ENCODE measurements at places on chromosomes 2 and 18.

- no peak for DNase-seq
These were observed 116.4 kb downstream of the MREG start for GRCh38 chr2:215896921-215897320.

- DNase-seq: peak; percentile 24
These were observed 161.0 kb downstream of the IRS1 start for GRCh38 chr2:226638576-226638975.

DNA sequence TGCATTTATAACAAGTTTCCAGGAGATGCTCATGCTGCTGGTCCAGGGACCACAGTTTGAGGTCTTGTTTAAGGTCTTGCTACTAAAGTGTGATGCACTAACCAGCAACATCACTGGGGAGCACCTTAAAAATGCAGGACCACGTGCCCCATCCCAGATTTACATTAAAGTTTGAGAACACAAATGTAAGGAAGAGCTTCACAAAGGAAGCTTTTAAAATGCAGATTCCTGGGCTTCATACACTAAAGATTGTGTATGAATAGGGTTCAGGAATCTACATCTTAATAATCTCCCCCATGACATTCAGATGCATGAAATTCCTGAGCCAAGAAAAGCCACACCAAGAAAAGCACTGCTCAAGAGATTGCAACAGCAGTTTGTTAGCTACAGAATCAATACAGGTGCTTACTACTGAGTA is 235.3 kb upstream of the TANK start:
- no peak for DNase-seq

- DNase-seq: no peak
These were observed 16.3 kb downstream of the CWC22 start for GRCh38 chr2:179990676-179991317.

DNA sequence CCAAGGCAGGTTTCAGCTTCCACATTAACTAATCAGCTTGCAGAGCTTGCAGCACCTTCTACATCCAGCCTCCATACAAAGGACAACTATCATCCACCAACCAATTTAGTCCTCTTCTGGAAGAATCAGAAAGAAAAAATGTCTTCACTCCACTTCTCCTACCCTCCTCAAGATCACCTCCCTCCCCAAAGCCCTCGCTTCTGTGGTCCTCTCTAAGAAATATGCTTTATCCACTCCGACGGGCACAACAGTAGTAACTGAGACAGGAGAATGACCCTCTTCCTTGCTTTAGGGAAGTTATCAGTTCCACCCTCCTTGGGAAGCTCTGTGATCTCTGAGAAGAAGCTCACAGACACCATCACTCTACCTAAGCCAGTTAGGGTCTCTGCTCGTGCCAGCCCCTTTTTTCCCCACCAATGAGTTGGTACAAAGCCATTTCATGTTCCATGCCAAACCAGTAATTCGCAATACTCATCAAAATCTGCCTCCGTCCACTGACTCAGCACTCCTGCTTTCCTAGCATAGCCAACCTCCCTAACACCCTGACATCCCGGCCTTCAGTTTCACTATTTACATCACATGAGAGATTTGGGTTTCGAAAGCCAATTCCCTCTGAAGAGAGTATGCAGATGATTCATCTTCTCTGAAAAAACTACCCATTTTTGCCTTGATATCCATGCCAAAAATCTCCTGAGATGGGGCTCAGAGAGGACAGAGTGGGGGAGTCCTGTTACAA is 114.1 kb upstream of the PKDCC start:
- peak; percentile 99 for DNase-seq

DNA sequence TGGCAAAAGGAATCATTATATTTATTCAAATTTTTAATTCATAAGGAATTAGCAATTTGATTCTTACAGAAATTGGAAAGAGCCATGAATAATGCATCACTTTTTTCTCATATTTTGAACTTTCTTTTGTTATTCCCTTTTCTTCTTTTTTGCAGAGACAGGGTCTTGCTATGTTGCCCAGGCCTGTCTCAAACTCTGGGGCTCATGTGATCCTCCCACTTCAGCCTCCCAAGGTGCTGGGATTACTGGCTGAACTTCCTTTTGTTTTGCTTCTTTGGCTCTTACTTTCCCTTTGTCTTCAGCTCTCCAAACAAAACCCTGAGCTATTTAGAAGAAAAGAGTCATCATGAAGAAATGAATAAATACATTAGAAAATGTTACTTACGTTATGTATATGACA is 30.8 kb downstream of the CDKL4 start:
- no peak for DNase-seq

DNA sequence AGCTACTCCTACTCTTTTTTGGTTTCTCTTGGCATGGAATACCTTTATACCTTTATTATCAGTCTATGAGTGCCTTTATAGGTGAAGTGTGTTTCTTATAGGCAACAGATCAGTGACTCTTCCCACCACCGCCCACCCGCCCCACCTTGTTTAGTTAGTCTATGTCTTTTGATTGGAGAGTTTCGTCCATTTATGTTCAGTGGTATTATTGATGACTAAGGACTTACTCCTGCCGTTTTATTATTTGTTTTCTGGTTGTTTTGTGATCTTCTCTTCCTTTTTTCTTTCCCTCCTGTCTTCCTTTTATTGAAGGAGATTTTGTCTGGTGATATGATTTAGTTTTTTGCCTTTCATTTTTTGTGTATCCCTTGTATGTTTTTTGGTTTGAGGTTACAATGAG is 179.5 kb downstream of the GULP1 start:
- no peak for DNase-seq

GRCh38 chr2:67684991-67685390 is 287.9 kb downstream of the ETAA1 start:
- DNase-seq: no peak

GRCh38 chr2:25251422-25252273 is 83.3 kb upstream of the POMC start:
- peak; percentile 29 for DNase-seq

DNA sequence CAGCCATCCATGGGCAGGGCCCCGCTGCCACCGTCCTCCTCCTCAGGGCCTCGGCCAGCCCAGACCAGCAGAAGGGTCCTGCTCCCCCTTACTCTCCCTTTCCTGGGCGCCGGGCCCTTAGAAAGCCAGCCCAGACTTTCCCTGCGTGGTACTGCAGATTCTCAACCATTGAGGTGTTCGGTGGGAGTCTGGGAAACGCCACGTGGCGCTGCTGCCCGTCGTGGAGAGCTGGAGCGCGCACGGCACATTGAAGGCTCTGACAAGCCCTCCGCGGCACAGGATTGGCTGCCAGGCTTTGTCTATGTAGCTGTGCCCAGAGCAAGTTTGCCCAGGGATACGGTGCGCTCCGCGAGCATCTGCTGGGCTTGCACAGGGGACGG is 10.4 kb upstream of the KLHL30 start:
- no peak for DNase-seq

DNA sequence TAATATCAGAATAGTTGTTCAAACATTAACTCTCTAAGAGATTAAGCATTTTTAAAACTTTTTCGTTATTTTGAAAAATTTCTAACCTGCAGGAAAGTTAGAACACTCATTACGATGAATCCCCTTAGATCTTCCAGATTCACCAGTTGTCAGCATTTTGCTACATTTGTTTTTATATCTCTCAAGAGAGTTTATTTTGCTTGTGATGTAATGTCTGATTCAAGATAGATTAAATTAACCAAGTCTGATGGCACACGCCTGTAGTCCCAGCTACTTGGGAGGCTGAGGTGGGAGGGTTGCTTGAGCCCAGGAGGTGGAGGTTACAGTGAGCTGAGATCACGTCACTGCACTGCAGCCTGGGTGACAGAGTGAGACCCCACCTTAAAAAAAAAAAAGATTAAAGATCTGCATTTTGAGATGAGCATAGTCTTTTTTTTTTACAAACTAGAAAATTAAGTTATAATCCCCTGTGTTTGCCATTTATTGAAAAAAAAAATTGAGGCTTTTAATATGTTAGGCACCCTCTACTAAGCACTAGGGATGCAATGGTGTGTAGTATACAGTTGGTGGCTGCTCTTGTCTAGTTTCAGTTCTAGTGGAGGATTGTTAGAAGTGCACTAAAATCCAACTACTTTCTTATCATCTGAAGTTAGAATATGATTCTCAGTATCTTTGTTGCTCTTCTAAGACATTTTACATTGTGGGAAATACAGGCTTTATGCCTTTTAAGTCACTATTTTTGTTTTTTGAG is 20.9 kb downstream of the RAB10 start:
- no peak for DNase-seq

DNA sequence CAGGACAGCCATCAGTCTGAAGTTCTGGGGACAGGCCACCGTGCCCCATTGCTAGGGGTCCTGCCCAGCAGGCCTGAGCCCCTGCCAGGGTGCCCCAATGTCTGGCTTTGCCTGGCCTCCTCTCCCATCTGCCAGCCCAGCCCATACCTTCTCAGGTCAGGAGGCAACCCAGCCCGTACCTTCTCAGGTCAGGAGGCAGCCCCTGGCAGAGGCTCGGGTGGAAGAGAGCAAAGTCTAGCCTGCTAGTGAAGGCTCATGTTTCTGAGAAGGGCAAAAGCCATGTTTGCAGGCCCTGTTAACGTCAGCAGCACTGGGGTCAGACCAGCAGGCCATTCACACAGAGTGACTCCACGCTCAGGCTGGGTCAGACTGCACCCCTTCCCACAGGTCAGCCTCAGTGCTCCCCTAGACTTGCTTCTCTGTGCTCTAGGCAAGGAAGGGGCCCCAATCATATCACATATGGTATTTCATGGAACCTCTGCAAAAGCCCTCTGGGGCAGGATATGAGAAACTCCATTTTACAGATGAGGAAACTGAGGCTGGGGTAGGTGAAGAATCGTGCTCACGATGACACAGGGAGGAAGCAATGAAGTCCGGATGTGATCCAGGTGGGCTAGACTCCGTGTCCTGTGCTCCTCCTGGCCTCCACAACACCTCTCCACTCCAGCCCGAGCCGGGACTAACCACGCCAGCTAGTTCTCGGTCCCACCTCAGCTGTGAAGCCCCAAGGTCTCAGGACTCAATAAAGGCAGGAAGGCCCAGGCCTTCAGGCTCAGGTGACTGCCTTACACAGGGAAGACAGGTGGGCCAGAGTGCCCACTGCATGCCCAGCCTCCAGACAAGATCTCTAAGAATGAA is 9.5 kb downstream of the SDC1 start:
- no peak for DNase-seq

DNA sequence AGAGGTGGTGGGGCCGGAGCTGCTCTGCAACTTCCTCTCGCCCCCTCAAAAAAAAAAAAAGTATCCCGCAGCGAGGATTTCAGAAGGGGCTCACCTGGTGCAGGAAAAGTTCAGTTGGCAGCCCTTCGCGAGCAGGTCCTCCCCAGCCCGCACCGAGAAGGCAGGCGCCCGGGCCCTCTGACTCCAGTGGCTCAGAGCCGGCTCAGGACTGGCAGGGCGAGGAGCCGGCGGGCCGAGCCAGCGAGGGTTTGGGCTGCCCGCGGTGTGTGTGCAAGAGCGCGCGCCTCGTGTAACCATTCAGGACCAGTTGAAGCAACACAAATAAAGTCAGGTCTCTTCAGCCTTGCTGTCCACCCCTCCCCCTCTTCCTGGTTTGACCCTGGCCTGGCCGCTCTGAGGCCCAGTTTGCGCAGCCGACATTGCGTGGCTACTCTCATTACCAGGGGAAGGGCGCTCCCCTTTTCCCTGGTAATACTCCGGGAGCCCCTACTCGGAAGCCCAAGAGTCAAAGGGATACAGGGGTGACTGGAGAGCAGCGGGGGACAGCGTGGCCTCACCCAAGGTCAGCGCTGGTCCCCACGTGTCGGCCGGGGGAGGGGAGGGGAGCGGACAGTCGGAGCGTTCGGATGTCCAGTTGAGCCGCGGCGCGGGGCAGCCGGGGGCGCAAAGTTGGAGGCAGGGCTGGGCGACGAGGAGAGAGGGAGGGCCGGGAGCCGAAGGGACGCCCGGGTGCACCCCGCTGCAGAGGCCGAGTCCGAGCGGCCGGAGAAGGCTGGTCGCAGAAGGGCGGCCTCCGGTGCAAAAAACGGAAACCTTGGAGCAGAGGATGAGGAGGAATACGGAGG is 12.3 kb downstream of the EN1 start:
- DNase-seq: no peak

- no peak for DNase-seq
These were observed 176.3 kb downstream of the ZFP36L2 start for GRCh38 chr2:43049836-43050801.

DNA sequence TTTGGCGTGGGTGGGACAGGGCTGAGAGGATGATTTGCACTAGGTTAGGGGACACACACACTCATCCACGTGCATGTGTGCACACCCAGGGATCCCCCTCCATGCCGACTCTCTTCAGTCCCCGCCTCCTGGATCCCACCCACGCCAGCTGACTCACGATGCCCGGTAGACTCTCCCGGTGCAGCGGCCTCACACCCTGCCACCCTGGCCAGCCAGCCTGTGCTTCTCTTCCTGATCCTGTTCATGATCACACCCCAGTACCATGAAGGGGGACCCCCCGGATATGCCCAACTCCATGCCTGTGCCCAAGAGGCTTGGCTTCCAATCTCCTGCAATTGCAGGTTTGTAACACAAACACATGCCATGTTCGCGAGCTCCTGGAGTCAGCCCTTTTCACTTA is 157.8 kb upstream of the HDAC4 start:
- no peak for DNase-seq

DNA sequence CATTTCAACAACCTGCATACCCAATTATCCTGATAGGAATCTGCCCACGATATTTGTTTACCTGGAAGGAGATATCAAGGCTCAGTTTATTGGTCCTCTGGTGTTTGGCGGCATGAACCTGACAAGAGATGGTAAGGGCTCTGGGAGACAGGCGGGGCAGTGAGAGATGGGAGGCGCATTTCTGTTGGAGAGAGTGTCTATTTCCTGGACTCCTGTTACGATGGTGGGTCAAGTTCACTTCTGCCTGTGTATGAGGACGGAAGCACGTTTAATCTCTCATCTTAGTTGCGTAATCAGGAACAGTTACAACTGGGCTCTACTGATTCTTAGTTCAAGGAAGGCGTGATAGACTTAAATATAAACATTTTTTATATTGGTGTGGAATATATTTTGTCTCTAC is 8.9 kb downstream of the PDCL3 start:
- DNase-seq: no peak

All from choroid plexus epithelial cell (primary cell).